Progenitor cell of endocrine pancreas (in vitro differentiated cells): ENCODE measurements at places on chromosomes 3 and 15. TPM values are rescaled to one million over a fixed set of nuclear protein-coding genes. Genes with fewer than 3 reads are reported as not detected.

TRIM42 gene
- total RNA-seq, result not detected in 2 replicates

SLC9C1 gene
- 1.5 and 2.3 TPM in 2 replicates for total RNA-seq

FBXW12 gene
- total RNA-seq, result 0.20 and 0.38 TPM in 2 replicates

AADACL2 gene
- total RNA-seq, result not detected in 2 replicates

DNA sequence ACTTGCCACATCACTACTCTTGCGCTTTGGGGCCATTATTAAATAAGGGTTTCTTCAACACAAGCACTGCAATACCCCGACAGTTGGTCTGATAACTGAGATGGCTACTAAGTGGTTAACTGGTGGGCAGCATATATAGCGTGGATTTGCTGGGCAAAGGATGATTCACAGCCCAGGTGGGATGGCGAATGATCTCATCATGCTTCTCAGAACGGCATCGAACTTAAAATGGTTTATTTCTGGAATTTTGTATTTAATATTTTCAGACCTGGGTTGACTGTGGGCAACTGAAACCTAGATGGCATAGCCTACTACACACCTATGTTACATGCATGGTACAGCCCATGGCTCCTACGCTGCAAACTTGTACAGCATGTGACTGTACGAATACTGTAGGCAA lies 26.8 kb upstream of the TKT start:
- no peak for DNase-seq

DNA sequence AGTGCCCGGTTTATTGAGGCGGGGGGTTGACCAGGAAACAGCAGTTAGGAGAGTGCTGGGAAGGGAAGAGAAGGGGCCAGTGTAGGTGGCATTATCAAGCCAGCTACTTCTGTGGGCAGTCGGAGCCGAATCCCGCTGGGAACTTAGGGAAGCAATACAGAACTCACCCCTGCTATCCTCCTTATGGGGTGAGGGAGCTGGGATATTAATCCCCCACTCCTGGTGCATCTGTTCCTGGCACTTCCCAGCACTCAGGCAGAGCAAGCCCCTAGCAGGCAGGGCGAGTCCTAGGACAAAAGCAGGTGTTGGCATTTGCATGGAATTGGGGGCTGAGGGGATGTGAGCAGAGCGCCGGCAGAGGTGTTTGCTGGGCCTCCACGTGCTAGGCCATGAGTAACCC lies 48.6 kb downstream of the SMAD6 start:
- no peak for DNase-seq

DNA sequence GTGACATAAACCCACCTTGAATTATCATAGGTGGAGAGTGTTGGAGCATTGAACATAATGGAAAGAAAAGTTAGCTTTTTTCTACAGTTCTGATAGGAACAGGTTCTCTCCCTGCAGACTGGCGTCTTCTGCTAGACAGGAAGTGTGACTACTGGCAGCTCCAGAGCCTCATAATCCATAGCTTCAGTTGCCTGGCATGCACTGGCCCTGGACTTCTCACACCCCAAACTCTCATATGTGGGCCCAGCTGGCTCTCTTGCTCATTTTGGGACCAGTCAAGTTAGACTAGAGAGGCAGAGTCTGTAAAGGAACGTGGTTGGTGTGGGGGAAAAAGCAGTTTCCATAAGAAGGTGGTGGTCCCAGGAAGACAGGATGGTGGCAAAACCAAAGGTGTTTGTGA lies 180.1 kb downstream of the VGLL4 start:
- no peak for DNase-seq

GRCh38 chr3:115551016-115551415 lies 72.3 kb upstream of the GAP43 start:
- DNase-seq, result no peak

GRCh38 chr3:183526838-183527427 lies 28.6 kb downstream of the KLHL6 start:
- no peak for DNase-seq

DNA sequence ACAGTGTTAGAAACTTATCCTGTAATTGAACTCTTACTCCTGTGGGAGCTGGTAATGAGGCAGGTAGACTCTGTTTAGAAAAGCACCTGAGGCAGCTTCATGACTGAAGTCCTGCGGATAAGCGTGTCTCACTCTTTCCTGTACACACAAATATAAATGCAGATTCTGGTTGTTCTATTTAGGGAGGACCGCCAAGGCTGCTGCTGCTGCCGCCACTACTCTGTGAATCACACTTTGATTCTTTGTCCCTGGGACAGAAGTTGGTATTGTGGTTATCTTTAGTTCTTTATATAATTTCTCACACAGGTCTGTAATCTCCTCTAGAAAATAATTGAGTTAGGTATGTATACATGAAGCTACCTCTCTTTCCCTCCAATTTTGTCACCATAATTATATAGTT lies 3.6 kb downstream of the LSAMP start:
- DNase-seq, result no peak

DNA sequence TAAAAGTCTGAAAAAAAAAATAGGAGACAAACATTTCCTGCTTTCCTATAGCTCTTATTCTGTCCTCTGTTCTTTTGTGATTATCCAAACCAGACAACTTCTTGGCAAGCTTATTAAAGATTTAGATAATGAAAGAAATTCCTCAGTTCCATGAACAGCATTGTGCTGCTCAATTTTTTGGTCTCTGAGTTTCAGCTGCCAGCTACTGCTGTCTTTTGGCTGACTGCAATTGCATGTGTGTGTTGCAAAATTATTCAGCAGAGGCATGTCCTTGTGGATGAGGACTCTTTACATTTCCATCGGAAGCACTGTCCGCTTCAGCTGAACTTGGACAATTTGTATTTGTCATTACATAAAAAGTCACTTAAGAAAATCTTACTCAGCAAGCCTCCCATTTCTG lies 397.3 kb upstream of the RASGRP1 start:
- no peak for DNase-seq

GRCh38 chr3:31776016-31776415 lies 205.0 kb downstream of the OSBPL10 start:
- no peak for DNase-seq

DNA sequence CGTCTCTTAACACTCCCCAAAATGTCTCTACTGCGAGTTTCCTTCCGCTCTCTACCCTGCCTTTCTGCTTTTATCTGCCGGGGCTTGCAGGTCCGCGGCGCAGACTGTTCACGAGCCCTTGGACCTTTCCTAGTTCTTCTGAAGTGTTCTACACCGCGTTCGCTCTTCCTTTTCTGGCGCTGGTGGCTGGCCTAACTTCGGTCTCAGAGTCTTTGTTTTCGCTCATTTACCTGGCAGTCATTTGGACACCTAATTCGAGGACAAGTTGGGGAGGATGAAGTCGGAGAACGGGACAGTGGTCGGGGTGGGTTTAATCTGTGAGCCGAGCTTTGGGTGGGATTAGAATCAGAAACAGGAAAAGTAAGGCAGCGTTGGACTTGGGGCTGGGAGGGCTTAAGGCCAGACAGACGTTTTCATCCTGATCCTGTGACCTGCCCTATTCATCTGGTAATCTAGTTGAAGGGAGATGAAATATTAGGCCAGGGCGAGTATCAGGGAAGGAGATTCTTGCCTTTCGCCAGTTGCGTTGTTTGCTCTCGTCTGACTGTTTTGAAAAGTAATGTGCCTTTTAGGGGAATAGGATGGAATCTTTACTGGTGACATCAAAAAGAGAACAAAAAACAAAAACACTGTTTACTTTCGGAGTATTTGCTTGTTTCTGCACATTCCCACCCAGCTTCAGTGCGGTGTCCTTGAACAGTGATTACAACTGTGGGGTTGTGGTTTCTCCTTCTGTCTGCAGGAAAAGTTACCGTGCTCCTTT lies 1.8 kb downstream of the DIPK2A start:
- DNase-seq, result no peak

- DNase-seq, result no peak
These were observed 37.9 kb upstream of the LRTM1 start for GRCh38 chr3:54965746-54966145.

DNA sequence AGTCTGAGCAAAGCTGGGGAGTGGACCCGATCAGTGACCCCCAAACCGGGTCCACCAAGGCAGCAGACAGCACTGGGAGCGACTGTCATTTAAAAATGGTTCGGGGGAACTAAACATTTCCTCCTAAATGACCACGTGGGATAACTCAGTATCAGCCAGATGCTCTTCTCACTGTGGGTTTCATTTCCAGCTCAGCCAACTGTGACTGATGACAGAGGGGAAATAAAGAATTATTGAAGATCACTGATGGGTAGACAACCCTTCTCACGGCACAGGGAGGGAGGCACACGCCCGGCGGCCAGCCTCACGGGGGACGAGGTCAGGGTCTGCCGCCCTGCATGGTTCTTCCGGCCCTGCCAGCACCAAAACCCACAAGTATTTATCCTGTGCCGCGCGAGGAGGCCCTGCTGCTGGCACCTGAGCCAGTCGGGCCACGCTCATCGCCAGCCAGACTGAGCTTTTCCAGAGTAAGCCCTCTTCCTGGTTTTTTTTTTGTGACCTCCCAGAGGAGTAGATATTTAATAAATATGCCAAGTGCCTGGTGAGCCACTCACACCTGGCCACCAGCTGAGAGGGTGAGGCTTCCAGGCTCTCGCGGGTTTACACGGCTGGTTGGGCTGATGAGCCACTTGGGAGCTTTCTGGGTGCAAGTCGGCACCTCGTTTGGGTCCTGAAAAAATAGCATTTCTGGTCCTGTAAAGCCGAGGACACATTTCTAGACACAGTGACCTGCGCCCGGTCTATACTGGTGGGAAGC lies 6.2 kb downstream of the MELTF start:
- DNase-seq, result no peak

GRCh38 chr3:81195478-81195877 lies 566.0 kb downstream of the GBE1 start:
- DNase-seq, result no peak

- DNase-seq, result no peak
These were observed 4.6 kb downstream of the TMEM266 start for GRCh38 chr15:76064375-76064774.

- no peak for DNase-seq
These were observed 48.7 kb downstream of the NMNAT3 start for GRCh38 chr3:139629033-139629432.

DNA sequence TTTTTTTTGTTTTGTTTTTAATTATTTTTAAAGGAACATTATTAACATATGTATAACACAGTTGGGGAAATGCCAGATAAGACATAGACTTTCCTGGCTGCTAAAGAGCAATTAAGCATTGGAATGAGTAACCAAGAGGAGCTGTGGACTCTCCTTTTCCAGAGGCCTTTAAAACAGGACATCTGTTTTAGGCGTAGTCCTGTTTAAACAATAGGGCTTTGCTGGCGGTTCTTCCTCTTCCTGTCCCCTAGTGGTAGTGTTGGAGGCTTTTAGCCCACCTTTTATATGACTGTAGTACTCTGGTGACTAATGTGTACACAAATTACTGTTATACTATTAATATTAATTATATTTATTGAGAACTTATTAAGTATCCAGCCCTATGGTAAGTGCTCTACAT lies 81.9 kb downstream of the PPARG start:
- no peak for DNase-seq

- no peak for DNase-seq
These were observed 6.6 kb upstream of the TPRG1 start for GRCh38 chr3:189165092-189165612.

DNA sequence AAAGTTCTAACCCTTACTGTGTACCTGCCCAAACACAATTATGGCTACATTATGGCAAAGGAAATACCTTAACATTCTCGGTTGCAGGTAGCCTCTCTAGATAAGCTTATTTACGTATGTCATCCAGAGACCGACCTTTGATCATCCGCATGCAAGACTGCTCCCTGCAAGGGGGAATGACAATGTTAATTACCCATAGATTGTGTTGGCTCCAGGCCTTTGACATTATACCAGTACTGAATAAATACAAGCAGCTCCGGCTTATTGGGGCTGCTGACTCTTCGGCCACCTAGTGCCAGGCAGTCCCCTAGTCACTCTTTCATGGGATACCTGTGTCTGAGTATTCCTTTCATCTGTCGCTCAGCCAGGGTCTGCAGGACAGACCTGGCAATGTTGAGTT lies 223.5 kb downstream of the DTWD1 start:
- DNase-seq, result no peak

DNA sequence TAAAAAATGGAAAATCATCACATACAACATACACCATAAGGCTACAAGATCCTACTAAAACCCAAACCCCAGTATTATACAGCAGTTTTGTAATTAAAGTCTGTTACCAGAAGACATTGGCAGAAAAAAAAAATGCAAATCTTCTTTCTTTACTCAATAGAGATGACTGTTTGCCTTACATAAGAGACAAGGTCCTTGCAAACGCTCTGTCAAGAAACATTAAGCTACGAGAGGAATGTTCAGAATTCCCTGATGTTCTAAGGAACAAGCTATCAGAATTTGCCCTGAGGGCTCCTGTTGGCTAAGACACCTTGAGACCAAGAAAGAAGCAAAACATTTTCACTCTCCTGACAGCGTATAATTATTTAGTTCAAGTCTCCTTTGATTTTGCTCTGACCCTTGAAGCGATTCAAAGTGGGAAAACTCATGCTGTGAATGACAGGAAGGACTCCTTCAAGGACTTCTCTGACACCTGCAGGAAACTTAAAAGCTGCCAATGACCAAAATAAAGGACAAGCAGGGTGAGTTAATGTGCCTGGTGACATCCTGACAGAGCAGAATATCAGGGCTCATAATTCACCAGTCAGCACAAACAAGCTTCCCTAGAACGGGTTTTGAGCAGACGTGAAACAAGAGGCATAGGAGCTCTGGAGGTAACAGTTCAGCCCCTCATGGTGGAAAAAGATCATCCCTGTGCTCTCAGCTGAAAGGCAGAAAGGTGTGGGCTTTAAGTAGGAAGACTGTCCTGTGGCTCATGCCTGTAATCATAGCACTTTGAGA lies 2.5 kb downstream of the SCAMP2 start:
- no peak for DNase-seq

GRCh38 chr3:188776447-188776846 lies 395.3 kb upstream of the TPRG1 start:
- DNase-seq, result no peak

- DNase-seq, result no peak
These were observed 723.5 kb upstream of the SGO1 start for GRCh38 chr3:20909511-20909910.

DNA sequence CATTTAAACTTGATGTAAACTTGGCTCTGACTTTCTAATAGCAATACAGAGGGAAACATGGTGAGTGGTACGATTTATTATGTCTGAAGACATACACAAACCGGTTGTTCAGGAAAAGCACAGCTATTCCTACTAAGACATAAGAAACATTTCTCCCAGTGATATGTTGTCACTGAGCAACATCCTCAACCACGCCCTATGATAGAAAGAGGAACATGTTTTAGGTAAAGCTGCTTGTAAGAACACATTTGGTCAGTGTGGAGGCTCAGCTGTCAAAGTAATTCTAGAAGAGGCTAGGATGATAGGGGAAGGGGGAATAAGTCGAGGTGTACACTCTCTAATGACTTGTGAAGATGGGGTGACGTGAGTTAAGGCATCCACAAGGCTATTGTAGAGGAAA lies 42.7 kb upstream of the B3GNT5 start:
- DNase-seq, result no peak

- no peak for DNase-seq
These were observed 22.3 kb downstream of the PPP4R2 start for GRCh38 chr3:73018790-73019441.
